Gastroesophageal sphincter (tissue), 4 donors: ENCODE measurements at places on chromosomes 16 and 17. TPM values are rescaled to one million over a fixed set of nuclear protein-coding genes. Genes with fewer than 3 reads are reported as not detected.

DNA sequence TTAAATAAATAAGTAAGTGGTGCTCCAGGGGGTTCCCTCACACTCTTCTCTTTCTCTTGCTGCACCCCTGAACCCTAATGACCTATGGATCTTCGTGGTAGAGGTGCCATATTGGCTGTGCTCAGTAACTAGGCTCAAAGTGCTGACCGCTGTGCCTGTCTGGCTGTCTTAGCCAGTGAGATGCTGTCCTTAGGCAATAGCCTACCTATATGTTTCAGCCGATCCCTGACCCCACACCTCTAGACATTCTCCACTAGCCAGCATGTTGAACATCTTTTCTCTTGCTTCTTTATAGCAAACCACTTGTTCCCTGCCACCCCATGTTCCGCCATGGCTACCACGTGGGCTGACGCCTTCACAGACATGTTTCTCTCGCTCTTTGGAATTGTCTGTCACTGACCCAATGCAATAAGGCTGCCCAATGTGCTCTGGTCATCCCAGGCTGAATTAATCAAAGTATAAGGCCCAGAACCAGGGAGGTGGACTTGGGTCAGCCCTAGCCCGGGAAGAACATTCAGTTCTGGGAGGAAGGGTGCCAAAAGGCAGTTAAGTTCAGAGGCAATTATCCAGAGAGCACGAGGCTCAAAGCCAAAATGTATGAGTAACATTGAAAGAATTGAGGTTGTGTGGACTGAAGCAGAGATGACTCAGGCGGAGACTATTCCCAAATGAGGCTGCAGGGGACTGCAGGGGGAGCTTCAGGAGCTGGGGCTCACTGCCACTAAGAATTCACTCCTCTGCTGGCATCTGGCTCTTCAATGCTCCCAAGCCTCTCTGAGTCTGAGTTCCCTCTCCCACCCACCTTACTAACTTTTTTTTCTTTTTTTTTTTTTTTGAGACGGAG is 28.7 kb upstream of the TNRC6A start:
- ATAC-seq, result peak; percentile 98

DNA sequence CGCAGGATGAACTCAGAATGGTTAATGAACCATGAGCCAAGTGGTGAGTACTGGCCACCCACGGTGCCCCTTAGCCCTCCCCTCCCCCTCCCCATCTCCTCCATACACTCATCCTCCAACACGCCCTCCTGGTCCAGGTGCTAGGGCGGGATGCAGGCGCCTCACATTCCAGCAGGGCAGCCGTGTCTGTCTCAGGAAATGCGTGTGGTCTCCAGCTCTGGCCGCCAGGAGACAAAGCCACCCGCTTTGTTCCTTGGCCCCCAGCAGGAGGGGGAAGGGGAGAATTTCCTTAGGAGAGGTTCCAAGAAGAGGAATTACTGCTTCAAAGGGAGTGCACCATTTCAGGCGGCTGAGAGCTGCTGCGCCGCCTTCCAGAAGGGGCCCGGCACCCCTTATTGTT is 29.7 kb upstream of the RMI2 start:
- no peak for ATAC-seq

DNA sequence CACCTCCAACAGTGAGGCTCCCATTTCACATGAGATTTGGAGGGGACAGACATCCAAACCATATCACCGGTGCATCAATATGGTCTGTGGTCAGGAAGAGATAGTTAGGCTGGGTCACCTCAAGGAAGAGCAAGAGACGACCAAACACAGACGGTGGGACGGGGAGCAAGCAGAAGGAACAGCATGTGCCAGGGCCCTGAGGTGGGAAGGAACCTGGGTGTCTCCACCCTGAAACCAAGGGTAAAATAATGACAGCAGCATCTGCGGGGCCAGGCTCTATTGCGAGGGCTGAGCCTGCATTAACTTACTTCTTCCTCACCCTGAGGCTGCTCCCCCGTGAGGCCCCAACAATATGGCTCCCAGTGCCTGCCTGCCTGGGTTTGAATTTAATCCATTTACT is 8.9 kb upstream of the PRSS21 start:
- no peak for ATAC-seq

GRCh38 chr17:55266051-55266957 is 1.5 kb downstream of the HLF start:
- ATAC-seq, result peak; percentile 20

DNA sequence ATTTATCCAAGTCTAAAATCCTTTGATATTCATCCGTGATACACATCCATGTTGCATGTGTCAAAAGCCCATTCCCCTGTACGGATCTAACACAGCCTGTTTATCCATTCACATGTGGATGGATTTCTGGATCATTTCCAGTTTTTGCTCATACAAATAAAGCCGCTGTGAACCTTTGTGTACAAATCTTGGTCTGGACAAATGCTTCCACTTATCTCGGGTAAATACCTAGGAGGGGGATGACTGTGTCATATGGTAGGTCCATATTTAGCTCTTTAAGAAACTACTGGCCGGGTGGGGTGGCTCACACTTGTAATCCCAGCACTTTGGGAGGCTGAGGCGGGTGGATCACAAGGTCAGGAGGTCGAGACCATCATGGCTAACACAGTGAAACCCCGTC is 6.3 kb upstream of the TBCD start:
- ATAC-seq, result no peak

GRCh38 chr16:67651847-67652246 is 6.9 kb downstream of the CARMIL2 start:
- no peak for ATAC-seq

DNA sequence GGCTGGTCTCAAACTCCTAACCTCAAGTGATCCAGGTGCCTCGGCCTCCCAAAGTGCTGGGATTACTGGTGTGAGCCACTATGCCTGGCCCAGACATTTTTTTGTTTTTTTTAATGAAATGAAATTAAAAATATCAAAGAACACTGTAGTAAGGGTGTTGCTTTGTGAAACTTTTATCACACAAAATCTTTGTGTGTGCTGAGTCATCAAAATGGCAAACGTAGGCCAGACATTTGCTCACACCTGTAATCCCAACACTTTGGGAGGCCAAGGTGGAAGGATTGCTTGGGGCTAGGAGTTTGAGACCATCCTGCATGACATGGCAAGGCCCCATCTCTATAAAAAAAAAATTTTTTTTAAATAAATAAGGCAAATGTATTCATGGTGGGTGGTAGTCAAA is 9.7 kb downstream of the NAT9 start:
- no peak for ATAC-seq

The SLFN14 gene
- not detected for total RNA-seq
